ENCODE measurements at places on chromosomes 6 and 20.

GRCh38 chr6:41042226-41043055 is at the start of gene TSPO2:
Gene TSPO2 (plus strand): TSS chr6:41042467. CDS start chr6:41042986, 519 bp downstream.
- no peak for DNase-seq

DNA sequence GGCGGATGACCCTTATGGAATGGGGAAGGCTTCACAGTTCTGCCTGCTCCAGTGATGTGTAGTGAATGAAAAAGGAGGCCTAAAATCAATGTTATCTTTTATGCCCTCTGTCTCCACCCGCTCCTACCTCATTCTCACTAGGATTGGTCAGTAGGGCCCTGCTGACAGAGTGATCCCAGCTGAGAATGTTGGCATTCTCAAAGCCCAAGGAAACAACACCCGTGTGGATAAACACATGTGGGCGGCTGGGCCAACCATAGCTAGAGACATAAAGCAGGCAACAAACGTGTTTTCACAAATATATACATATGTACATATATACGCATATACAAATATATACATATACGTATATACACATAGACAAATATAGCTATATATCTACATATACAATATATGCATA is 4.5 kb downstream of the RIPK1 start:
- no peak for DNase-seq

- DNase-seq = no peak
Observed at GRCh38 chr6:89458704-89459103, 25.8 kb downstream of the ANKRD6 start.

DNA sequence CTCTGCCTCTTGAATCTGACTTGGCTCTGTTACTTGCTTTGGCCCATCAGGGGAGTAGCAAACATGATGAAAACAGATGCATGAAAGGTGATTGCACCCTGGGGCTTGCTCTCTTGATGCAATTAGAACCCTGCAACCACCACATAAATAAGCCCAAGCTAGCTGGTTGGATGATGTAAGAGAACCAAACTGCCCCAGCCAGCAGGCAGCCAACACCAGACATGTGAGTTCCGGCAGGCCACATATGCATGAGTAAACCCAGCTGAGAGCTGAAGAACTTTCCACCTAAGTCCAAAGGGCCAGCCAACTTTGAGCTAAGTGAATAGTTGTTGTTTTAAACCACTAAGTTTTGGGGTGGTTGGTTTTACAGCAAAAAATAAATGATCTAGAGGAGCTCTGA is 268.4 kb downstream of the FARS2 start:
- DNase-seq = no peak

DNA sequence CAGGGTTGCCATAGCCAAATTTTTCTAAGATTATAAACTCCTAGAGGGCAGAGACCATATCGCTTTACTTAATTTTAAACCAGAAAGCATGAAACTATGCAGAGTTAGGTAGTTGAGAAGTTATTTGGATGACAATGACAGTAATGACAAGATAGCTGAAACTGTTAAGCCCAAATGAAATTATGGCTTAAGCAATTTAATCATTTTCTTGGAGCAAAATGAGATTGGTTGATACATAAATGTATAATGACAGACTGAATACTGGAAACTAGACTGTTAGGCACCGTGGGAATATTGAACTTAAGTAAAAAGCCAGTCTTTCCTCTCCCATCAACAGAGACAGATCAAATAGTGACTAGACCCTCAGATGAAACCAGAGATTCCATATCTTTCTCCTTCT is 670.3 kb upstream of the NRSN1 start:
- no peak for DNase-seq

GRCh38 chr6:32637219-32637880 is at the start of gene HLA-DQA1:
Gene HLA-DQA1 (plus strand): TSS chr6:32637406. CDS start chr6:32637459, 53 bp downstream.
- no peak for DNase-seq

Measured in endothelial cell (in vitro differentiated cells).